ENCODE measurements at places on chromosomes 11 and 22.

- DNase-seq = no peak
These were observed 31.2 kb upstream of the RASL10A start for GRCh38 chr22:29346659-29347058.

DNA sequence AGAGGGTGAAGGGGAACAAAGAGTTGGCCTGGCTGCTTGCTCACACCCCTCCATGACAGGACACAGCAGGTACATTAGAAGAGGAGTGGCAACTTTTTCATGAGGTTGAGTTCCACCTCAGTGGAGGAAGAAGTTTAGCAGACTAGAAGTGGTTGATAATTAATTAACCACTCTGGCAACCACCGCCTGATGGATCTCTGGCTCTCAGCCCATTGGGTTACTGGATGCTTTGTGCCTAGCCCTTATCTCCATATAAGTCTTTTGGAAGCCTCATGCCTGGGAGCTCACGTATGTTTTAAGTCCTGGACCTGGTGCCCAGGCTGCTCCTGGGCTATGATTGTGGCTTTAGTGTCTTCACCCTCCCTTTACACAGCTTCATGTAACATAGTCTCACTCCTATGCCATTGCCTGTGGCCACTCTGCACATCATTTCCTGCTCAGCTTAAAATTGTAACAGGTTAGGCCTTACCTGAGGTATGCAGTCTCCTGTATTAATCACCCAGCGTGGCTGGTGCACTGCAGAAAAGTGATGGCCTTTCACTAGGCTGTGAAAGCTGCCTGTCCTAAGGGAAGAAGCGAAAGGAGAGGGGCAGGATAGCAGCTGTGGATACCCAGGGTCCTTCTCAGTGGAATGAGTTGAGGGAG is 72.7 kb upstream of the CRTAM start:
- DNase-seq = no peak

- no peak for DNase-seq
These were observed 86.1 kb upstream of the HORMAD2 start for GRCh38 chr22:29994027-29994715.

DNA sequence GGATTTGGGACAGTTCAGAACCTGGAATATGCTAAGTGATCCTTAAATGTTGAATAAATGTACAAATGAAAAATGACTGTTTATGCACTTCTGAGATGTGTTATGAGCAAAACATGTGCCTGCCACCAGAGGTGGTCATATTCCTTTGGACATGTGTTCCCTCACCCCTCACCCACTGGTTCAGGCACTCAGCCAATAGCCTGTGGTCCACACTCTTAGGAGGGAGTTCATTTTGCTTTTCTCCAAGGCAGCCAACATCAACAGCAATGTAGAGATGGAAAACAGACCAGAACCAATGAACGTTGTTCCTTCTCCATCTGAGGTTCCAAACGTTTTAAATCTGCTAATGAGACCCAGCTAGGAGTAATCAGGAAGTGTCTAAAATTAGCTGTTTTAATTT is 44.0 kb downstream of the RPUSD4 start:
- DNase-seq = no peak
